DND-41 (cell line): ENCODE measurements at places on chromosomes 3 and 15.

DNA sequence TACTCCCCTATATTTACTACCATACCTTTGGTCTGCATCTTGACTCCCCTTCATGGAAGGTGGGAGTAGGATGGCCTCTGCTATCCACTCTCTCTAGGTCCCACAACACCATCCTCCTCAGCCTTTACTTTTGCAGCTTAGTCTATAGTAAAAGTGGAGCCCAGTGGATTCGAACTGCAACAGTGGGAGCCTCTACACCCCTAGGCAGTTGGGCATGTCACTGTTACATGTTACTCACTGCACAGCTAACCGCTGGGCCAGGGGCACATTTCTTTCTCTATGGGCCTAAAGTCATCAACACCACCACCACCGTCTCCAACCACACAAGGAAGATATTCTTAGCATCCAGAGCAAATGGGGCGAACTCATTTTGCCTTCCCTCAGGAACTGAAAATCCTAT is 62.9 kb downstream of the KLF13 start:
- DNase-seq, result no peak

DNA sequence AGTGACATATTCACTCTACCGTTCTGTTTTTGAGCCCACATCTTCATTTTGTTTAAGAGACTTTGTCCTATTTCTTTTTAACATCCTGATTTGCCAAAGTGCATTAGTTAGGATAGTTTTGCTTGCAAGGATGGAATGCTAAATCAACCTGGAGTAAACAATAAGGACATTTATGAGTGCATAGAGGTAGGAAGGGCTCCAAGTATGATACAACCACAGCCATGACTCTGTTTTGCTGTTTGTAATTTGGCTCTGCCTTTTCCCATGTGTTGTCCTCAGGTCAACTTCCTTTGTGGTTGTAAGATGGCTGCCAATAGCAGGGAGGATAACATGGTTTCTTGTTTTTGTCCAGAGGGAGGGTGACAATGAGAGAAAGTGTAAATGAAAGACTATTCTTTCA is 66.4 kb upstream of the GOLIM4 start:
- DNase-seq, result no peak

- DNase-seq, result no peak
These were observed 424.3 kb upstream of the TPRG1 start for GRCh38 chr3:188747489-188747888.

GRCh38 chr15:97425596-97425995 is 534.9 kb upstream of the ARRDC4 start:
- DNase-seq, result no peak

- DNase-seq, result no peak
These were observed 194.2 kb downstream of the EBLN2 start for GRCh38 chr3:73255609-73256029.

DNA sequence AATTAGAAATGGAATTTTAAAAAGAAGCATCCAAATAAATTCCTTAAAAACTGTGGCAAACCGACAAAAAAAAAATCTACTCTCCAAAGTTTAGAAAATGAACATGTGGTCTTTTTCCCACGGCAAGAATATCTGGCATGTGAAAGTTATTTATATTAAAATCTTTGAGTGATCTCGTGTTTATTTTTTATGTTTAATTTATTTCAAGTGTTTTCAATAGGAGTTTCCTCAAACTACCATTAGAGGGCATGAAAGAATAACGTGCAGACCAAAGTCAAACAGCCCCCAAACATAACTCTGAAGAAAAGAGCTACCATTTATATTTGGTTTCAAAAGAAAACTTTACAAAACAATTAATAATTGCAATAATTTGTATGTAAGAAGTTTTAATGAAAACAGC is 286.4 kb downstream of the ZIC4 start:
- DNase-seq, result no peak

DNA sequence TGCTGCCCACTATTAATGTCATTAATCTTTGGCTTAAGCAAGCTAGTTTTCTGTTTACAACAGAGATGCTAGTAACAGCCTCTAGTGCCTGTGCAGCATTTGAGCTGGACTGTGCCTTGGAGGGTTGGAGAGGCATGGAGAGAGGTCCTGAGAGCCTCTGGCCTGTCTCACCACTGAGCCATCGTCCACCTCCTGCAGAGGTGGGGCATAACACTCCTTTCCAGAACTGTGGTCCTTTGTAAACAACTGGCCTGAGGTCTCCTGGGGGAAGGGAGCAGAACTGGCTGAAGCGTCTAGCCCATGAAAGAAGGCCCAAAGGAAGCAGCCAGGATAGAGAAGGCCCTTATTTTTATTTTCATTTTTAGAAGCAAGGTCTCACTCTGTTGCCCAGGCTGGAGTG is 10.0 kb upstream of the CAMKV start:
- DNase-seq, result no peak

DNA sequence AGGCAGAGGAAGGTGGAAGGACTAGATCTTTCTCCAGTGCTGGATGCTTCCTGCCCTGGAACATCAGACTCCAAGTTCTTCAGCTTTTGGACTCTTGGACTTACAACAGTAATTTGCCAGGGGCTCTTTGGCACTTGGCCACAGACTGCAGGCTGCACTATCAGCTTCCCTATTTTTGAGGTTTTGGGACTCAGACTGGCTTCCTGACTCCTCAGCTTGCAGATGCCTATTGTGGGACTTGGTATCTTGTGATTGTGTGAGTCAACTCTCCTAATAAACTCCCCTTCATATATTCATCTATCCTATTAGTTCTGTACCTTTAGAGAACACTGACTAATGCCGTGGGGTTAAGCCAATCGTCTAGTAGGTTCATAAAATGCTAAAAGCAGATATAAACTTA is 8.8 kb upstream of the B3GNT5 start:
- DNase-seq, result no peak

- DNase-seq, result no peak
These were observed 240.6 kb upstream of the TOPAZ1 start for GRCh38 chr3:44001072-44001471.

DNA sequence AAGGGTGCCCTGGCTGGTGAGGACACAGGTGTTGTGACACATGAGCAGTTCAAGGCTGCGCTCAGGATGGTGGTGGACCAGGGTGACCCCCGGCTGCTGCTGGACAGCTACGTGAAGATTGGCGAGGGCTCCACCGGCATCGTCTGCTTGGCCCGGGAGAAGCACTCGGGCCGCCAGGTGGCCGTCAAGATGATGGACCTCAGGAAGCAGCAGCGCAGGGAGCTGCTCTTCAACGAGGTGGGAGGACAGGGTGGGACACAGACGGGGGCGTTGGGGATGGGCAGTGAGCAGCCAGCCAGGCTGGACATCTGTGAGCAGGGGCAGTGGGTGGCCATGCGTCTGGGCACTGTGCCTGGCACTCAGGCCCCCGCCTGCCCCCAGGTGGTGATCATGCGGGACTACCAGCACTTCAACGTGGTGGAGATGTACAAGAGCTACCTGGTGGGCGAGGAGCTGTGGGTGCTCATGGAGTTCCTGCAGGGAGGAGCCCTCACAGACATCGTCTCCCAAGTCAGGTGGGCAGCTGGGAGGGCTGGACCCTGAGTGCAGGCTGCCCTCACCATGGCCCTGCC is 10.3 kb downstream of the ANKRD63 start:
- DNase-seq, result no peak

GRCh38 chr15:39788800-39789565 is 6.3 kb upstream of the FSIP1 start:
- no peak for DNase-seq

DNA sequence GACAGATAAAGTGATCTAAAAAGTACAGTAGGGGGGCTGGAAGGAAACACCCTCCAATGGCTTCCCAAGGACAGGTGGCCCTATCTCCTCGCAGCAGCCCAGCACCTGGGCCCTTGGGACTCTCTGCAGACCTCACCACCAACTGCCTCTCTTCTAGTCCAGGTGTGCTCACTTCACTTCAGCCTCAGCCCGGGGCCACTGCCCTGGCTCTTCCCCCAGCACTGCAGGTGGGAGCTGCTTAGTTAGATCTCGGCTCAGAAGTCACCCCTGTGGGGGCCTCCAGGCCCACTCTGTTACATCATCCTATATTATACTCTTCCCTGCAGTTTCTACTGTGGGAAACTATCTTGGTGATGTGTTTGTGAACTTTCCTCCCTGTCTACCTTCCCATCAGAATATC is 2.0 kb downstream of the KLF15 start:
- peak; percentile 6 for DNase-seq

- DNase-seq, result peak; percentile 44
These were observed 175.8 kb downstream of the FOXB1 start for GRCh38 chr15:60179786-60180391.

DNA sequence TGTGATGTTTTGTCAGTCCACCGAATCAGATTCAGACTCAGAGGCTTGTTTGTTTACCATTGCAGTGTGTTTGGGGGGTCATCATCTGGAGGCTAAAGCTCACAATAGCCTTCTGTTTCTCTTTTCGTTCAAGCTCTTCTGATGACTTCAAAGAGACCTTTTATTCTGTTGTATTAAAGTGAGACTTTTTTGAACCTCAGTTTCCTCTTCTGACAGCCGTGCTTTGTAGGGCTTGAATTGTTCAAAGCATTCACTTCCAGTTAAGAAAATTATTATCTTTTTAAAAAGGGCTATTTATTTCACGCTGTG is 1.3 kb downstream of the PXK start:
- no peak for DNase-seq

GRCh38 chr3:127207727-127208482 is 15.0 kb downstream of the PRR23E start:
- DNase-seq, result no peak

DNA sequence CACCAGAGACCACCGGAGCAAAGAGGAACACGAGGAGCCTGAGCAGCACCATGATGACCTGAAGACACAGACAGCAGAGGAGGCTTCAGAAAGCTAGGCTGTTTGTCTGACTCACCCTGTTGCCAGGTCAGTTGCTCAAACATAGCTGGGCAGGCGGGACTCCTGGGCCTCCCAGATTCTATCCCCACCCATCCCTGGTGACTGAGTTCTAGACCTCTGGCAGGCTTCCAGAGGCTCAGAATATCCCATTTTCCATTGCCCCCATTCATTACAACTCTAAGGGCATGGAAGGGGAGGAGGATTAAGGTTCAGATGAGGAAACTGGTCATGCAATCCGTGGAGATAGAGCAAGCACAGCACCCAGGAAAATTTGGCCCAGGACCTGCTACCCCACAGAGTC is at the start of gene CDHR4:
CDHR4 (minus strand) TSS at position 113 of the 400 bp plus-strand sequence; CDS start at position 52, 61 bp downstream.
- no peak for DNase-seq

- DNase-seq, result no peak
These were observed 27.7 kb upstream of the SLC4A7 start for GRCh38 chr3:27511724-27512422.

DNA sequence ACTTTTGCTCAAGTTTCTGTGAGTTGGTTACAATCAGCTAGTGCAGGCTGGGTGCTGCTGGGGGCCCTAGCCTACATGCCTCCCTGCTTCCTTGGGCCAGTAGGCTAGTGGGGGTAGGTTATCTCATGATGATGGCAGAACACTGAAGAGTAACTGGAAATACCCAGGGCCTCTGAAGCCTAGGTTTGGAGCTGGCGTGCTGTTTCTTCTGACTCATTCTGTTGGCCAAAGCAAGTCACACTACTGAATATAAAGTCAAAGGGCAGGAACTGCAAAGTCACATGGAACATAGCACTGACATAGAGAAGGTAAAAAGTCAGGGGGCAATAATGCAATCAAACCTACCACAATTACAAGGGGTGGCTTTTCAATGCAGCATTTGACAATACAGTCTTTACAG is 34.5 kb downstream of the RASGRP1 start:
- DNase-seq, result no peak

DNA sequence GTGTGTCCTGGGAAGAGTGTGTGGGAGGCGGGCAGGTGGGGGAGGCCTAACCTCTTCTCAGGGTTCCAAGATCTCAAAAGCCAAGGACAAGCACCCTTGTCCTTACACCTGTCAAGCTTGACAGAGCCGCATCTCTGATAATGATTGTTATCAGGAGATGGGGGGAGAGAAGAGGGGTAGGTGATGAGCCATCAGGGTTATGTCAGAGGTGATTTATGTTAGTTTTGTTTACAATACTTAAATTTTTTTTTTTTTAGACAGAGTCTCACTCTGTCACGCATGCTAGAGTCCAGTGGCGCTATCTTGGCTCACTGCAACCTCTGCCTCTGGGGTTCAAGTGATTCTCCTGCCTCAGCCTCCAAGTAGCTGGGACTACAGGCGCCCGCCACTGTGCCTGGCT is 7.4 kb upstream of the NCBP2 start:
- no peak for DNase-seq

DNA sequence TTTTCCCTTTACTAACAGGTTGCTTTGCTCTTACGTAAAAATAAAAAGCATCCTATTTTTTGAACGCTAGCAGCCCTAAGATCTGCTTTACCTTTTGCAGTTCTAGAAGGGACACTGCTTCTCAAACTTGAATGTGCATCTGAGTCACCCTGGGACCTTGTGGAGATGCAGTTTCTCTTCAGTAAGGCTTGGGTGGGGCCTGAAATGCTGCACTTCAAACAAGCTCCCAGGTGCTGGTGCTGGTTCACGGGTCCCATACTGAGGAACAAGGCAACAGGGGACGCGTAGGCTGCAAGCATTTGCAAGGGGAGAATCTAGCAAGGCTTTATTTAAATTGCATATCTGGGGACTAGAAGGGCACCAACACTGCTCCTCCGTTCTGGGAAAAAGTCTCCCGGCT is 30.0 kb downstream of the MB21D2 start:
- no peak for DNase-seq

DNA sequence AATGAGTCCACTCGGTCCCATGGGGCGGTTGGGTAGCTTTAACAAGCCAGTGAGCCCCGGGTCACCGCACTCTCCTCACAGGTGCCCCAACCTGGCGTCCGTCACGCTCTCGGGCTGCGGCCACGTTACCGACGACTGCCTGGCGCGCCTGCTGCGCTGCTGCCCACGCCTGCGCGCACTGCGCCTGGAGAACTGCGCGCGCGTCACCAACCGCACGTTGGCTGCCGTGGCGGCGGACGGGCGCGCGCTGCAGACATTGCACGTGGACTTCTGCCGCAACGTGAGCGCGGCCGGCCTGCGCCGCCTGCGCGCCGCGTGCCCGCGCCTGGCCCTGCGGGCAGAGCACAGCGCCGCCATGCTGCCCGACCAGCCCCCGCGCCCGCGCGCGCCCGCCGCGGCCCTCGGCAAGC is 3.4 kb downstream of the FBXL22 start:
- peak; percentile 82 for DNase-seq

GRCh38 chr3:57120040-57120439 is 45.1 kb downstream of the IL17RD start:
- no peak for DNase-seq

GRCh38 chr3:130907966-130908365 is 14.1 kb downstream of the ATP2C1 start:
- DNase-seq, result no peak

DNA sequence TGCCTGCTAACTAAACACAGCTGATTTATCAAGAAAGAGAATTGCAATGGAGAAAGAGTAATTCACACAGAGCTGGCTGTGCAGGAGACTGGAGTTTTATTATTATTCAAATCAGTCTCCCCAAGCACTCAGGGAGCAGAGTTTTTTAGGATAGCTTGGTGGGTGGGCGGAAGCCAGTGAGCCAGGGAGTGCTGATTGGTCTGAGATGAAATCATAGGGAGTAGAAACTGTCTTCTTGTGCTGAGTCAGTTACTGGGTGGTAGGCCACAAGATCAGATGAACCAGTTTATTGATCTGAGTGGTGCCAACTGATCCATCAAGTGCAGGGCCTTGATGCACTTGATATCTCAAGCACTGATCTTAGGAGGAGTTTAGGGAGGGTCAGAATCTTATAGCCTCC is 891.9 kb upstream of the CADM2 start:
- DNase-seq, result no peak
